ENCODE measurements at places on chromosomes 1 and 21.
A peak's percentile ranks its signal among the peaks of the same experiment; 100 is the strongest.

DNA sequence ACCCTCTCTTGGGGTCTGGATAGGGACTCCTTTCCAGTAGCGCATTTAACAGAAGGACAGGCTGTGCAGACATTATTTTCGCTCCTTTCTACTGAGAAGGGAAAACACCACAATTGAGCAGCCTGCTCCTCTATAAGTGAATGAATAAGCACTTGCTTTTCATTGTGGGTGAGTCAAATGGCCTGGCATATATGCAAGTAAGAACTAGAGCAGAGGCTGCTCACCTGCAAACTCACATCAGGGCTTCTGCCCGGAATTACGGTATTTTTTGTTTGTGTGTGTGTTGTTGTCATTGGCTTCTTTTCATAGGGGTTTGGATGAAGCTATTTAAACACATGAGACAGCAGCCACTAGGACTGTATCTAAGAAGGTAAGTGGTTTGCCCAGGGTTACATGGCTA, 200.1 kb upstream of the CAMK1G start:
- no peak for DNase-seq

- DNase-seq, result peak; percentile 53
Measured at GRCh38 chr1:14939527-14940284, 213.8 kb upstream of the TMEM51 start.

DNA sequence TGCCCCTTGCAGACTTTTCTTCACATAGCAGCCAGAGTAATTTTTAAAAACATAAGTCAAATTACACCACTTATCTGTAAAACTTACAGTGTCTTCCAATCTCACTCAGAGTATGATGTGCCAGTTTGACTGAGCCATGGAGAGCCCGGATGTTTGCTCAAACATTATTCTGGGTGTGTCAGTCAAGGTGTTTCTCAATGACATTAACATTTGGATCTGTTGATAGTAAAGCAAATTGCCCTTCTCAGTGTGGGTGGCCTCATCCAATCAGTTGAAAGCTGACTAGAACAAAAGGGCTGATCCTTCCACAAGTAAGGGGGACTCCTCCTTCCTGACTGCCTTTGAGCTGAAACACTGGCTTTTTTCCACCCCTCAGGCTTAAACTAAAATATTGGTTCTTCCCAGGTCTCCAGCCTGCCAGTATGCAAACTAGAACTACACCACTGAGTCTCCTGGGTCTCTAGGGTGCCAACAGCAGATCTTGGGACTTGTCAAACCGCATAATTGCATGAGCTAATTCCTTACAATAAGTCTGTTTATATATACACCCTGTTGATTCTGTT, 157.9 kb upstream of the CTTNBP2NL start:
- peak; percentile 34 for DNase-seq

DNA sequence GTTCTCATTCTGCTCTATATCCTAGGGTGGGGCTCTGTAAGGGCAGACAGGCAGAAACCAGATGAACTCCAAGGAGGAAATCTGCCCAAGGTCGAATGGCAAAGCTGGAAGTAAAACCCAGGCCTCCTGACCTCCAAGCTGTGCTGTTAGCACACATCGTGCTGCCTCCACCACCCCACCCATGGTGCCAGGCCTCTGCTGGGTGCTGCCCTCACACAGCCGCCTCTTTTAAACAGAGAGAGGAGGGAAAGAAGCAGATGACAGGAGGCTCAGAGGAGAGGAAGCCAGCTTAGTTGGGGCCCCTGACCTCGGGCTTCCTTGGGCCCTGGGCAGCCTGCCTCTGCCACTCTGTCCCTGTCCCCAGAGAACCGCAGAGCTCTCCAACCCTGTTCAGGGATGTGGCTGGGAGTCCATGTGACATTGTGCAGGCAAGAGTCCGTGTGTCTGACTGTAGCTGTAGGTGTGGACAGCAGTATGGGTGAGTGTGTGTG, 1.1 kb downstream of the SYNC start:
- DNase-seq, result peak; percentile 33

DNA sequence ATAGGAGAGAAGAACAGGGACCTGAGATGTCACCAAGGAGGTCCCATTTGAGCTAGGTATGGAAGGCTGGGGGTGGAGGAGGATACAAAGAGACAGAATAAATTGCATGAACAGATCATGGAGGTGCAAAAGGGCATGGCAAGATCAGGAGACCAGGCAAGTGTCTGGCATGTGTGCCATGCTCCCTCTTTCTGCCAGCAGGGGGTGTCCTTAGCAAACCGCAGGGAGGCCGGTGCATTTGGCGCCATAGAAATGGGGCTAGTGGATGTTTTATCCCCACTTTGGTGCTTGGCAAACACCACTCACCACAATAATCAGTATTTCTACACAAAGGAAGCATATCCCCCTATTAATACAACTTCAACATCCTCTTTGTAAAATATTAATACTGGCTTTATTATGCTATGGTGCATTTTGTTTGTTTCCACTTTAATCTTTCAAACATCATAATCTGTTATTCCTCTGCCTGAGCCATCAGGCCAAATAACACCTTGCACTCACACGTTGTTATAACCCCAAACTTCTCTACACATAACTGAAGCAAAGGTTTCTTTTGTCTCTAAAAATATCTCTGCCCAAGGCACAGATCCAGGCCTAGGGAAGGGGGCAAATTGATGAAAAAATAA, 25.9 kb downstream of the S100A6 start:
- DNase-seq, result peak; percentile 74

DNA sequence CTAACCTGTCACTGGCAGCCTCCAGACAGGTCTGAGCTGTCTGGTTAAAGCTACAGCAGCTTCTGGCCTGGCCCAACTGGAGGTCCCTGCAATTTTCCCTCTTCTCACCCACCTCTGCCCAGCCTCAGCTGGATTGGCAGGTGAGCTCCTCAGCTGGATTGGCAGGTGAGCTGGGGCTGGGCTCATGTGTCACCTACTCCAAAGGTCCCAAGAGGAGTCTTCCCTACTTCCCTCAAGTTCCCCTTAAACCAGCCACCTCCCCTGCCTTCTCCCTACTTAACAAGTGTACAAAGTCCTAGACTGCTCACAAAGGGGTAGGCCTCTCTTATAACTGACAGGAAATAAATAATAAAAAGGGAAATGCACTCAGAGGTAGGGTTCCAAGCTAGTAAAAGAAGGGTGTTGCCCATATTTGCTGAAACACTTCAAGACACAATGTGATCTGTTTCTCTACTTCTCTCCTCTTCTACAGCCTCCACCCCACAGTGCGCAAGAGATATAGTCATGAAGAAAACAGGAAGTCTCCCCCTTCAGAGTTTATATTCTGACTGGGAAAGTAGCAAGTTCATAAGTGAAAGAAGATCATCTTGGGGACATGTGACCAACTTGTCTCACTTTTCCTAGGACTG, at the start of gene GPA33:
Gene GPA33 (minus strand): TSS at position 64 of the 629 bp plus-strand sequence. CDS start 90 bp downstream, outside the sequence.
- DNase-seq, result no peak

DNA sequence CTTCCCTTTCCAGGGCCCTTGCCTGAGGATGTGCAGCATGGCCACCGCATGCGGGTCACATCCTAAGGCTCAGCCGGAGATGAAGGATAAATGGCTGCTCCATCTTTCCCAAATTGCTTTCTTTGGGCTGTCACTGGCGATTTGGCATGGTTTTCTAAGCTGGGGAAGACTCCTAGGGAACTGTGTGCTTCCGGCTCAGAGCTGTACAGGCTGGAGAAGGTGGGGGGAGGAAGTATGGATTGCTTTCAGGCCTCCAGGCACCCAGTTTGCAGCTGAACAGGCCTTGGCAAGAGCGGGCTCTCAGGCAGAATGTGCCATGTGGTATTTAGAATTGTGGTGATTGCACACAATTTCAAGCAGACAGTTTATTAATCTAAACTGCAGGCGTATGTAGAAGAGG, 48.9 kb downstream of the TMEM53 start:
- DNase-seq, result no peak

DNA sequence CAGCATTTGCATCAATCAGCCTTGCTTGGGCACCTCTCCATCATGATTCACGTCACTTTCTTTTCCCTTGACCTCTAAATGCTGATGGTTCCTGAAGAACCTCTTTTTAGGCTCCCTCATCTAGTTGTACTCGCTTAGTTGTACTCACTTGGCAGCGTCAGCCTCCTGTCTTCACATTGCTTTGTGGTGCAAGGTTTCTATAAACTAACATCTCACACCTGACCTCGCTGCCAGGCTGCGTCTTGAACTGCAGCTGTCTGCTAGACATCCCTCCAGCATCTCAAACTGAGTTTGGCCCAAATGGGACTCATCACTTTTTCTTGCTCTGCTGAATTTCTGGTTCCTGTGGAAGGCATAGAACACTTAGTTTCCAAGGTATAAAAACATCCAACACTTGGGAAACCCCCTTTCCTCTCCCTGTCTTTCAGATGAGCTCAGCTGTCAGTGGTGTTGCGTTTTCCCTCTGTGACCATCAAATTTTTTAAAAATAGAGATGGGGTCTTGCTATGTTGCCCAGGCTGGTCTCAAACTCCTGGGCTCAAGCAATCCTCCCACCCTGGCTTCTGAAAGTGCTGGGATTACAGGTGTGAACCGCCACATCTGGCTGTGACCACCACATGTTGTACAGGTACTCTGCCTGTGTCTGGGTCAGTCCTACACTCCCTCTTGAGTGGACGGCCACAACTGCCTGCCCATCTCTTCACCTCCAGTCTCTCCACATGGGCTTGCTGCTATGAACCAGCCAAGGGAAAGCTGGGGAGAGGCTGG, 66.9 kb downstream of the SYT6 start:
- DNase-seq, result no peak

- peak; percentile 42 for DNase-seq
Measured at GRCh38 chr1:175191659-175192058, 917 bp downstream of the KIAA0040 start.

Data from H7 (cell line).